Smooth muscle cell of the brain vasculature (primary cell): ENCODE measurements at places on chromosomes 2 and 18.

DNA sequence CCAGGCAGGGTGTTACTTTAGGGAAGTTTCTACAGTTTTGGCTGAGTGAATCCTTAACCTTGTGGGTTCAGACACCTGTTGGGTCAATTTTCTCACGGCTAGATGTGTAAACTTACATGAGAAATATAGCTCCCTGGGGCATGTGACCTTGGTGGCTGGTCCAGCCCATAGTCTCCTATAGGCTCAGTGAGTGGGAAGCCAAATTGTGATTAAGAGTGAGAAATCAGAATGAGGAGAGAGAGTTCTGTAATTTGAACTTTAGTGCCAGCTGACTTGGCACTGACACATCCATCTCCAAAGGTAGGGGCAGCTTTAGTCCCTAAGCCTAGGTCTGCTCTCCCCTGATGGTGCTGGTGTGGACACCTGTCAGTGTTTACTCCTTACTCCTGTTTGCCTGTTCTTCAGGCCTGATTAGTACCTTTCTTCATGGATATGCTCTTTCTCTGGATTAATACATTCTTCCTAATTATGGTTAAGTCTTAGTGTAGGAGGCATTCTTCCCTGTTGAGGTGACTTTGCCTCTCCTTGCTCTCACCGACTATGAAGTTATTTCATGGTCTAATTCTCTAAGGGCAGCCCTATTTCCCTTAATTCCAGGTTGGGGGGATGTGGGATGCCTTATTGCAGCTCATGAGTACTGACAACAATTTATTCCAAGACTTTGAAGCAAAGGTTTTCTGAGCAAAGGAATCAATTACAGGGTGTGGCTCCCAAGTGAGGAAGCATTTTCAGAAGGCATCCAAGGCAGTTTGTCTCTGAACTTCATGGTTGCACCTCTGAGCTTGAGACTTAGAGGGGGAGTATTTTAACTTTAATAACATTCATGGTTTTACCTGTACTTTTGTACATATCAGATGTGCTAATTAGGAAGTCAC lies 177.3 kb downstream of the DYSF start:
- DNase-seq = no peak

GRCh38 chr2:127034051-127034450 lies 72.9 kb downstream of the BIN1 start:
- no peak for DNase-seq

DNA sequence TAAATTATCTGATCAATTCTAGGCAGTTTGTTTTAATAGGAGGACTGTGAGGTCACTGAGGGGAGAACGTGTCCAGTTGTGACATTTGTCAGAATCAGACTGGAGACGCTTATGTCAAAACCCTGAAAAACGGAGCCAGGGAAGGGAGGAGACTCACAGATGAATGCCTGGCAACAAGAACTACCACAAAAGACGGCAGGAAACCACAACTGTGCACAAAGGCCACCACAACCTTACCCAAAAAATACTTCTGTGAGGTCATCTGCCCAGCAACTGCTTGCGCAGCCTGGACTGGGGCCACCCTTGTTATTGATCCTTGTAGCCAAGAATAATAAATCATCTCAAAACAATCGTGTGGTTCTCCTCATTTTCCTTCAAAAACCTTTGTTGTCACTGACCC lies 173.0 kb upstream of the ALKAL2 start:
- DNase-seq = no peak

- no peak for DNase-seq
Observed at GRCh38 chr2:188414869-188415753, 123.4 kb downstream of the GULP1 start.

GRCh38 chr2:114661971-114662939 lies 219.8 kb downstream of the DPP10 start:
- DNase-seq = no peak
